Epithelial cell of proximal tubule (primary cell): ENCODE measurements at places on chromosomes 7 and 10.

DNA sequence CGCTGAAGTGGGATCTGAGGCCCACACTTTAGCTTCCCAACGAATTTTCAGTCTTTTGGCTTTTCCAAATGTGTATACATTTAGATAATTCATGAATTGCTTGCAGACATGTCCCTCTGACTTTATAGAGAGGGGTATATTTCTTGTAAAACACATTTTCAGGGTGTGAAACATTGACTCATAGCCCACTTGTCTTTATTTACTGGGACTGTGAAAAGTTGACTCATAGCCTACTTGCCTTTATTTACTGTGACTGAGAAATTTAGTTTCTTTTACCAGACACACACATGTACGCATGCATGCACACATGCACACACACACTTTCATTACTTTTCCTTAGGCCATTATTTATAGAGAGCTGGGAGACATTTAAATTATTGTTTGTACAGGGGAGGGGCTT lies 79.1 kb downstream of the VTI1A start:
- no peak for DNase-seq

DNA sequence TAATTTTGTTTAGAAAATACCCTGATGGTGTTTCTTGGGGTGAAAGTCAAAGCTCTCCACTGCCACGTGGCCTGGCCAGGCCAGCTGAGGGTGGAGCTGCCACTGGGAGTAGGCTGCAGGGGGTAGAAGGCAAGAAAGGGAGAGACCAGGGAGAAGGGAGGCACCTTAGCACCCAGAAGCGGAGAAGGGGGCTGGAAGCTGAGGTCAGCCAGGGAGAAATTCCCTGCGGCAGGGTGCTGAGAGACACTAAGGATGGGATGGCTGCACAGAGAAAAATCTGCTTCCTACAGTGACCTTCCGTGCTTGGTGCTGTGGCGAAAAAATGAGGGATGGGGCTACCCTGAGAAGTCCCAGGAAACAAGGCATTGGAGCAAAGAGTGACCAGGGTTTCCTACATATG lies 143.7 kb downstream of the SLIT1 start:
- no peak for DNase-seq

DNA sequence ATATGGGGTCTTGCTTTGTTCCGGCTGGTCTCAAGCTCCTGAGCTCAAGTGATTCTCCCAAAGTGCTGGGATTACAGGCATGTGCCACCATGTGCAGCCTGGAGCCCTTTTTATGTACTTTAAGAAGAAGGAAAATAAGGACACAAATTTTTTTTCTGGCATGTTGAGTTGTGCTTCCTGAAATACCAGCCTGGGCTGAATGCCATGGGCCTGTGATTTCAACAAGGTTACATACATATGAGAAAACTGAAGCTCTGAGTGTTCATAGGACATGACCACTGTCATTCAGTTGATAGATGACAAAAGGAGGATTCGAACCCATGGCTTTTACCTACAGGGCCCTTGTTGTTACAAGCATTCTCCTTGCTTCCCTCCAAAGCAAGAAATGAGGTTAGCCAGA lies 36.1 kb downstream of the ST8SIA6 start:
- no peak for DNase-seq

DNA sequence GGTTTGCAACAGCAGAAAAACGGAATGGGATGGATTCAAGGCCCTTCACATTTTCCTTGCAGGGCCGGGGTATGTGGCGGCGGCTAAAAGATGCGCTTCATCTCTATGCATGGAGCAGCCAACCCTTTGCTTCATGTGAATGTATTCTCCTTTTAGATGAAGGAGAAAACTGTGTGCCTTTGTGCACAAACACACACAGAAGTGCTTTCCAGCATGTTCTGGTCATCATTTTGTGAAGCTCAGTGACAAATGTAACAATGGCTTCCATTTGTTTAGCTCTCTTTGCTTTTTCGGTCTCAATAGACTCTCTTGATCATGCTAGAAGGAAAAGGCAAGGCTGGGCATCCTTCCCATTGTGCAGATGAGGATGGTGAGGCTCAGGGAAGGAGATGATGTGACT lies 161.7 kb upstream of the MKI67 start:
- no peak for DNase-seq

DNA sequence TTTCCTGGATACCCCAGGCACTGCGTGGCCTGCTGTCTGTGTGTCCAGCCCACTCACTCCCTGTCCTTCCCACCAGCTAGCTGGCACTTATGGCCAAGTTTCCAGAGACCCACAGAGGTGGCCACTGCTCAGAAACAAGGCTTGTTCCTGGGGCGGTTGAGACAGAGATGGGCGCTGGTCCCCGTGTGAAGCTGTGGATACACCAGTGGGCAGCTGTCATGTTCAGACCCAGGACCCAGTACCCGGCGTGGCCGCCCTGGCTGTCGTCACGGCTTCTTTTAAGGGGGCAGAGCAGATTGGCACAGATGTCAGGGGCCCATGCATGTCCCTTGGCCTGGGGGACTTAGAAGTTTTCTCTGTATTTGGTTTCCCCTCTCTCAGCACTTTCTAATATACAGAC lies 36.3 kb downstream of the FOXL3 start:
- DNase-seq = no peak

GRCh38 chr7:125934539-125934938 lies 1004.9 kb upstream of the POT1 start:
- no peak for DNase-seq

GRCh38 chr7:25314731-25315267 lies 86.5 kb upstream of the NPVF start:
- DNase-seq = no peak

GRCh38 chr7:29349362-29349761 lies 154.8 kb downstream of the CHN2 start:
- no peak for DNase-seq

DNA sequence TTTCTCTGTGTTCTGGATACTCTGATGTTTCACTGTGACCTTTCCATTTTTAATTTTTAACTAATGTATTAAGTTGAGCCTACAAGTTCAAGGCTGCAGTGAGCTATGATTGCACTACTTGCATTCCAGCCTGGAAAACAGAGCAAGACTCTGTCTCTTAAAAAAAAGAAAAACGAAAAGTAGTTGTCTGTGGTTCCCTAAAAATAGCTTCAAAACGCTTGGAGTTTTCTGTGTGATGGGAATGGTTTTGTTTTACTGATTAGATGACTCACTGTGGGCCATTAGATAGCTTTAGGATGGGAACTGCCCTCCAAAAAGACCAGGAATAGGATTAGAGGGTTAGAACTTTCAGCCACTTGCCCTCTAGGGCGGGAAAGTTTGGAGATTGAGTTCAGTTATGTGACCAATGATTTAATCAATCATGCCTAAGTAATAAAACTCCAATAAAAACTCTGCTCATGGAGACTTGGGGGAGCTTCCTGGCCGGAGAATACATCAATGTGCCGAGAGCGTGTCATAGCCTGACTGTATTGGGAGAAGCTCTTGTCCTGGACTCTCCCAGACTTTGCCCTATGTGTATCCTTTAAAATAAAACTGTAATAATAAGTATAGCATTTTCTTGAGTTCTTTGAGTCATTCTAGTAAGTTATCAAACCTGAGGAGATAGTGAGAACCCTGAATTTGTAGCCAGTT lies 147.1 kb downstream of the LYZL1 start:
- no peak for DNase-seq
